ENCODE measurements at places on chromosomes 3 and 15.

DNA sequence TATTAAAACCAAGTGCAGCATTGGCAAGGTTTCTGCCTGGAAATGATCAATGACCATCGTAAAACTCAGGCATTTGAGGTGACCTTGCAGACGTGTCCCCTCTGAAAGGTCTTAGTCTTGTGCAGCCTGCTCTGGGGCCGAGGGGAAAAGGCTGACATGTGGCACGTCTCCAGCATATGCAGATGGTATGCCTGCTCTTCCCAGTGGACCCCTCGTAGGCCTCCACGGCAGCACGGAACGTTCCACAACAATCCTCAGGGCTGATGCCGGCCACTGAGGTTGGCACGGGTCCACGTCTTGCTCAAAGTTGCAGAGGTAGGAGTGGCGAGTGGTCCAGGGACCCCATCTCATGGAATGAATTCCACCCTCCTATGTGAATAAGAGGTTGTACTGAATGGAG is 247.5 kb upstream of the LYSMD4 start:
- H3K27ac ChIP-seq, result no peak overlapping the region
- no peak overlapping the region for H3K4me3 ChIP-seq
- DNase-seq, result peak; percentile 34
- peaks cover 60% of the 10 kb centered on the region for H3K4me1 ChIP-seq
- H3K27me3 ChIP-seq, result no peaks in the 10 kb centered on the region

GRCh38 chr3:54122324-54123002 is at the start of gene CACNA2D3:
CACNA2D3 (plus strand) TSS chr3:54122552.
- H3K36me3 ChIP-seq, result no peaks in the 10 kb centered on the region
- H3K27ac ChIP-seq, result peak within 1 kb of the TSS; percentile 37
- peak within 1 kb of the TSS; percentile 31 for H3K4me3 ChIP-seq

DNA sequence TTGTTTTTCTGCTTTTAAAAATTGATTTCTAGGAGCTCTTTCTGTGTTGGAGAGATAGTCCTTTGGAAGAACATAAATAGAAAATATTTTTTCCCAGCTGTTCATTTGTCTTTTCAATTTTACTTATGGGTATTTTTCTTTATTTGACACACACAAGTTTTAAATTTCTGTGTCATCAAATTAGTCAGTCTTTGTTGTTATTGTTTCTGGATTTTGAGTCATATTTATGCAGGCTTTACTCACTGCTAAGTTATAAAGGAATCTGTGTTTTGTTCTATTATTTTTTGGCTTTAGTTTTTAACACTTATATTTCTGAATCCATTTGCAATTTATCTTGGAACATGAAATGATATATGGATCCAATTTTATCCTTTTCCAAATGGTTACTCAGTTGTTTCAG is 5.9 kb upstream of the GHSR start:
- no peak overlapping the region for H3K4me3 ChIP-seq
- peaks cover 10% of the 10 kb centered on the region for H3K4me1 ChIP-seq
- H3K27ac ChIP-seq, result no peak overlapping the region
- peaks cover 22% of the 10 kb centered on the region for H3K27me3 ChIP-seq

DNA sequence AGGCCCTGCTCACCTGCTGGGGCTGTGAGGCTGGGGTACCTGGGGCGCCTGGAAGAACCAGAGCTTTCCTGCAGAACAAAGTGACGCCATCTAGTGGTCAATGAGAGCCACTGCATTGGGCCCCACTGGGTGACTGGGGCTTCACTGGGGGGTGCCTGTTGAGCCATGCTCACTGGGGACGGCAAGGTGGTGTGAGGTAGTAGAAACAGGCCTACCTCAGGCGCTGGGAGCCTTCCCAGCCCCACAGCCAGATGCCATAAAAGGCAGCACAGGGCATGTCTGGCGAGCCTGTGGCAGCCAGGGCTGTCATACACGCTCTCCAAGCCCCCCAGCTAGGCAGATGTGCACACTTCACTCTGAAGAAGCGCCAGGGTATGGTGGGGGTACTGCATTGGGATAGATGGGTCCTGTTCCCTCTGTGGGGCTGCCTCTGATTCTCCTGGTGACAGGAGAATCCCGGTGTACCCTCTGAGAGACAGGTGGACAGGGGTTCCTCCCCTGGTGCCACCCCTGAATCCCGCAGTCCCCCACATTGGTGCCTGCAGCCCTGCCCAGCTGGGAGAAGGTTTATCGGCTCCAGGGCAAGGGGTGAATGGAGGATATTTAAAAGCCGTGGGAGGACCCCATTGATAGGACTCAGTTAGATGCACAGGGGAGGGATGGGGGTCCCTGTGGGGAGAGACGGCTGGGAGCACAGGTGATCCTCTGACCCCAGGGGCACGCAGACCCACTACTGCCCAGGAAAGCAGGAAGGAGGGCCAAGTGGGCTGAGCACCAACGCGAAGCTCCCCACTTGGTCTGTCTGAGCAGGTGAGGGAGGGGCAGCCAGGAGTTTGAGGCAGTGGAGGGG is 178.8 kb downstream of the NSMCE3 start:
- no peak for DNase-seq
- peaks cover 21% of the 10 kb centered on the region for H3K4me1 ChIP-seq

- no peaks in the 10 kb centered on the region for H3K27me3 ChIP-seq
- H3K27ac ChIP-seq, result no peak overlapping the region
- no peak for DNase-seq
- H3K4me1 ChIP-seq, result no peaks in the 10 kb centered on the region
- H3K4me3 ChIP-seq, result no peak overlapping the region
Observed at GRCh38 chr3:197083486-197083885, 53.9 kb upstream of the MELTF start.

DNA sequence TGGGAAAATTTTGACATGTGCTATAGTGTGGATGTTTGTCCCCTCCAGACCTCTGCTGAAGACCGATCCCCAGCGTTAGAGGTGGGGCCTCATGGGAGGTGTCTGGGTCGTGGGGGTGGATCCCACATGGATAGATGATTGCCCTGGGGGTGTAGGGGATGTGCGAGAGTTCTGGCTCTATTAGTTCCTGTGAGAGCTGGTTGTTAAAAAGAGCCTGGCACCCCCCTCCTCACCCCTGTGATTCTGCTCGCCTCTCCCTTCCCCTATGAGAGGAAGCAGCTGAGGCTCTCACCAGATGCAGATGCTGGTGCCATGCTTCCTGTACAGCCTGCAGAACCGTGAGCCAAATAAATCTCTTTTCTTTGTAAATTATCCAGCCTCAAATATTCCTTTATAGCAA is 67.4 kb downstream of the ATP10A start:
- no peaks in the 10 kb centered on the region for H3K36me3 ChIP-seq
- no peak overlapping the region for H3K27ac ChIP-seq
- H3K27me3 ChIP-seq, result no peaks in the 10 kb centered on the region
- H3K4me1 ChIP-seq, result peaks cover 3% of the 10 kb centered on the region
- H3K4me3 ChIP-seq, result no peak overlapping the region
- DNase-seq, result no peak

DNA sequence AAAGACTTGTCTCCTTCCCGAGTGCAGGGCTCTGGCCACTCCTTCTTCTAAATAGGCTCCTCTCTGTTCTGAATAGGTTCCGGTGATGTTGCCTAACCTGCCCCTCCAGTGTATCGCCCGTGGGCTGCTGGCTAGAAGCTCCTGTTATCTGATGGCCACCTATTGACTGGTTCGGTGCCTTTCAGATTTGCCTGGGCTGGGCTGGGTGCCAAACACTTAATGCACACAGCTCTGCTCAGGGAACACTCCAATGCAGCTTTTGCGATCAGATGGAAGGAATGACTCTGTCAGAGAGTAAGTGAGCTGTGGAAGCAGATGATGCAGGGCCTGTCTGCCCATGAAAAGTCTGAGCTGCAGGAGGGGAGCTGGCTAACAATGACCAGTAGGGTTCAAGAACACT is 112.9 kb downstream of the CORO2B start:
- H3K36me3 ChIP-seq, result peaks cover 17% of the 10 kb centered on the region
- no peaks in the 10 kb centered on the region for H3K27me3 ChIP-seq
- no peak for DNase-seq
- H3K27ac ChIP-seq, result no peak overlapping the region
- H3K4me3 ChIP-seq, result no peak overlapping the region

- H3K27me3 ChIP-seq, result no peaks in the 10 kb centered on the region
- H3K4me1 ChIP-seq, result no peaks in the 10 kb centered on the region
- DNase-seq, result no peak
- no peak overlapping the region for H3K4me3 ChIP-seq
- H3K36me3 ChIP-seq, result no peaks in the 10 kb centered on the region
Observed at GRCh38 chr3:17986348-17986816, 244.0 kb upstream of the TBC1D5 start.

DNA sequence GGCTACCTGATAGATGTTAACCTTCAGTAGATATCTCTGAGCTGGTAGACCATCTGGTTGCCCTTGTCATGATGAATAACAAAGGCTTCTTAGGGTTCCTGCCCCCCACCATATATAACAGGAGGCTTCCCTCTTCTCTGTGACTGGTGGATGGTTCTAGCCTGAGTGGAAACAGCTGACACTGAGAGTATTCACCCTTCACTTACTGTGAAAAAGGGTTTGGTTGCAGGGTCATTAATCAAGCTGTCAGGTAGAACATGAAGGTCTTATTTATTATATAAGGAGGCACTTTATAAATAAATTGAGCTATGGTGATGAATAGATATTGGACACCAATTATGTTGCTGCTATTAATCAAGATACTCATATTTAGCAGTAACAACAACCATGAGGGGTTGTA is 58.6 kb downstream of the CACNA2D3 start:
- no peak overlapping the region for H3K4me3 ChIP-seq
- DNase-seq, result no peak
- H3K36me3 ChIP-seq, result no peaks in the 10 kb centered on the region
- H3K27me3 ChIP-seq, result no peaks in the 10 kb centered on the region
- no peak overlapping the region for H3K27ac ChIP-seq

DNA sequence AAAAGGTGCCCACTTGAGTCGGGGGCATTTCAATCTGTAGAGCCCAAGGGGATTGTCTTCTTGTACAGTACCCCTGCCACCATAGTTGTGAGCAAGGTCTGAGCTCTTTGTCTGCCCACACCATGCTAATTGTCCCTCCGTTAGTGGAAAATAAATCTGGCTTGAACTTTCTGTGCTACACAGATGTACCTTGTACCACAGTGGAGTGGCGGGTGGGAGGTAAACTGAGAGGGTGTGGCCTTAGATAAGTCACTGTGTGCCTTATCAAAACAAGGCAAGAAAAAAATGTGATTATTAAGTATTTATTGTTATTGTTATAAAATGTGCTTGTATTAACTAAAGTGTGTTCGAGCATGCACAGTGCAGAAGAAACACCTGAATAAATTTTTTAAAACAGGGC is 242.9 kb upstream of the C2CD4B start:
- H3K4me1 ChIP-seq, result peaks cover 4% of the 10 kb centered on the region
- no peak for DNase-seq
- H3K4me3 ChIP-seq, result no peak overlapping the region
- no peak overlapping the region for H3K27ac ChIP-seq

DNA sequence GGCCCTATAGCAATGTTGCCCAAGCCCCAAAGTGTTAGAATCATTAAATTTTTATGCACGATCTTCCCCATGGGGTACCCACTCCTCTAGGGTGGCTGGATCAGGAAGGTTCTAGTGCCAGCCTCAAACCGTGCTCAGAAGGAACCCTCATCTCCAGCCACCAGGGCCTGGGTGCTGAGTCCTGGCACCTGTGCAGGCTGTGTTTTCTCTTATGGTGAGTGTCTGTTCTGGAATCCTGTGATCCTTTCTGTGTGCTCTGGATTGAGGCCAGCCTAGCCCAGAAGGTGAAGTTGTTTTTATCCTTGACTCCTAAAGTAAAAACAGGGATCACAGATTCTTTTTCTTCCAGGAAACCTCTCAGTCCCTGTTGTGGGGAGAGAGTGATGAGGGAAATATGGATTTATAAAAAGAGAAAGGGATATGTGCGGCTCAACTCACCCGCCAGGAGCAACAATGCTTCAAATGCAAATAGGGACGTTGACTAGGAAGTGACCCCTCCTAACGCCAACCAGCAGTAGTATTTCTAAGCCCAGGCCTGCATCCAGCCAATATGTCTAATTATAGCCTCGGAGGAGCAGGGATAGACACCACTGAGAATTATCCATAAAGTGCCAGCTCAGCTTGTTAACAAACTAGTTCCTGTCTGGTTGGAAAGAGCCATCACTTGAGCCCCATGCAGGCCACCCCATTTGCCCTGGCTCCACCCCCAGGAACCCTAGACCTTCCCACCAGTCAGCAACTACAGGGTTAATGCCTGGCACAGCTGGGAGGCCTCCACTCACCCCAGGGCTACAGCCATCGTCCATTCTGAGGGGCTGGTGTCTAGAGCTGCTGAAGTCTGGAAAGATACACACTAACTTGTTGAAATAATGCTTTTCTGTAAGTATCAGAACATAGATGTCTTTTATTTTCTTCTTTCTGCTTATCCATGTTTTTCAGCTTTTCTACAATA is 513.5 kb upstream of the PROK2 start:
- H3K27me3 ChIP-seq, result peaks cover 4% of the 10 kb centered on the region
- no peak for DNase-seq
- H3K4me1 ChIP-seq, result peaks cover 6% of the 10 kb centered on the region
- H3K4me3 ChIP-seq, result no peak overlapping the region
- H3K27ac ChIP-seq, result no peak overlapping the region

GRCh38 chr15:91067036-91067435 is 33.0 kb upstream of the SV2B start:
- no peaks in the 10 kb centered on the region for H3K36me3 ChIP-seq
- no peaks in the 10 kb centered on the region for H3K27me3 ChIP-seq
- no peak overlapping the region for H3K4me3 ChIP-seq

DNA sequence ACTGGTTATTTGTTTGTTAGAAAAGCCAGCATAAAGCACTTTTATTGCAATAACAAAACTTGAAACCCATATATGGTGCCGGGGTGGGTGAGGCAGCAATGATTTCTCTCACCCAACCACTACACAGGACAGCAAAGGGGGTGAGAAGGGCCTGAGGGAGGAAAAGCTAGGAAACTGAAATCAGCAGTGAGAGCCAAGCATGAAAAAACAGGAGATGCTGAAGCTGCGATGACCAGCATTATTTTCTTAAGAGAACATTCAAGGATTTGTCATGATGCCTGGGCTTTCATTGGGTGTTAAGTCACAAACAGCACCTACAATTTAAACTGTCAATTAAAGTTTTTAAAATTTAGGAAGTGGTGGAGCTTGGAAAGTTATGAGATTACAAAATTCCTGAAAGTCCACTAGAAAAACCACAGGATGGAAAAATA is 11.9 kb upstream of the TM4SF4 start:
- H3K27ac ChIP-seq, result no peak overlapping the region
- no peak for DNase-seq
- H3K27me3 ChIP-seq, result no peaks in the 10 kb centered on the region
- H3K36me3 ChIP-seq, result no peaks in the 10 kb centered on the region

DNA sequence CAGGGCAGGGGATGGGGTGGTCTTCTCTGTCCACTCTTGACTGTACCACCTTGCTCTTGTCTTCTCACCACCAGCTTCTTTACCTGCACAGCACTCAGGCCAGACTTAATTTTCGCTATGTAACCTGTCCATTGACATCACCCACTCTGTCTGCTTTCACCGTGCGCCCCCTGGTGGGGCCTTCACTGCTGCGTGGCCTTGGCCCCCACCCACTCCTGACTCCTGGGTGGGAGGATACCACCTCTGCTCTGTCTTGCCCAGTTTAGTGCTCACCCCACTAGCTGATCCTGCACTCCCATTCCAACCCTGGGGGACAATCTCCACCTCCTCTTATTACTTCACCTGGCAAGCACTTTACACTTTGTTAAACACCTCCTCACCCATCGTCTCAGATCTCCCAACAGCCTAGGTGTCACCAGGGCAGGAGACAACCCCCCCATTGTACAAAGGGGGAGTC is 17.7 kb downstream of the PTH1R start:
- H3K27ac ChIP-seq, result no peak overlapping the region
- no peak for DNase-seq
- peaks cover 42% of the 10 kb centered on the region for H3K4me1 ChIP-seq
- no peak overlapping the region for H3K4me3 ChIP-seq

GRCh38 chr3:123841476-123842238 is 42.5 kb downstream of the MYLK start:
- no peak for DNase-seq
- H3K4me3 ChIP-seq, result no peak overlapping the region
- H3K4me1 ChIP-seq, result no peaks in the 10 kb centered on the region
- H3K36me3 ChIP-seq, result no peaks in the 10 kb centered on the region
- no peaks in the 10 kb centered on the region for H3K27me3 ChIP-seq
